ENCODE measurements at places on chromosomes 1 and 21.

DNA sequence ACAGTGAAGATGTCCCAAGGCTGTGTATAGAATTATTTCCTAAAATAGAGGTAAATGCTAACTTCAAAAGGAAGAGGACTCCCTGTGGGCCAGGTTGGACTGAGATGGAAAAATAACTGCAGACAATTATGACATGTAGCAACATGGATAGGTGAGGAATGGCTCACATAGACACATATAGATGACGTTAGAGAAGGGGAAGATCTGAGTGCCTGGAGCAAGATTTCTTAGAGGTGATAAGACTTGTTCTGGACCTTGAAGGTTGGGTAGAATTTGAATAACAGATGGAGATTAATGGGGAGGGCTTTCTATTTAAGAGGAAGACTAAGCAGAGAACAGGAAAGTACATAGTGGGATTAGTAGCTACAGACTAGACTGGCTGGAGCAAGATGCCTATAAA lies 76.9 kb downstream of the C1orf21 start:
- DNase-seq, result no peak

GRCh38 chr1:98177751-98178150 lies 256.9 kb upstream of the DPYD start:
- DNase-seq, result no peak

GRCh38 chr1:245588116-245588639 lies 433.4 kb downstream of the KIF26B start:
- no peak for DNase-seq

DNA sequence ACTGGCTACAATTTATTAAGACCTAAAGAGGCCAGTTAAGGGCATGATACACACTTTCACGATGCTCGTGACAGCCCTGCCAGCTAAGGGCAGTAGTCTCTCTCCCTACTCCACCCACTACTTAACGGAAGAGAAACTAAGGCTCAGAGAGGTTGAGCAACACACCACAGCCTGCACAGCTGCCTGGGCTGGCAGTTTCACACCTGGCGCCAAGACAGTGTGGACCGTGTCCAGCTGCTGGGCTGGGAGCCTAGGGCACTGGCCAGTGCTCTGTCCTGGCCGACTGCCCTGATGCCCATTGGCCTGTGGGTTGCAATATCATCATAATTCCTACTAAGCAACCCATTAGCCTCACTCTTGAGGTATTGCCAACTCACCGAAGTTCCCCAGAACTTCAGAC lies 27.6 kb downstream of the TENT5C start:
- DNase-seq, result no peak

DNA sequence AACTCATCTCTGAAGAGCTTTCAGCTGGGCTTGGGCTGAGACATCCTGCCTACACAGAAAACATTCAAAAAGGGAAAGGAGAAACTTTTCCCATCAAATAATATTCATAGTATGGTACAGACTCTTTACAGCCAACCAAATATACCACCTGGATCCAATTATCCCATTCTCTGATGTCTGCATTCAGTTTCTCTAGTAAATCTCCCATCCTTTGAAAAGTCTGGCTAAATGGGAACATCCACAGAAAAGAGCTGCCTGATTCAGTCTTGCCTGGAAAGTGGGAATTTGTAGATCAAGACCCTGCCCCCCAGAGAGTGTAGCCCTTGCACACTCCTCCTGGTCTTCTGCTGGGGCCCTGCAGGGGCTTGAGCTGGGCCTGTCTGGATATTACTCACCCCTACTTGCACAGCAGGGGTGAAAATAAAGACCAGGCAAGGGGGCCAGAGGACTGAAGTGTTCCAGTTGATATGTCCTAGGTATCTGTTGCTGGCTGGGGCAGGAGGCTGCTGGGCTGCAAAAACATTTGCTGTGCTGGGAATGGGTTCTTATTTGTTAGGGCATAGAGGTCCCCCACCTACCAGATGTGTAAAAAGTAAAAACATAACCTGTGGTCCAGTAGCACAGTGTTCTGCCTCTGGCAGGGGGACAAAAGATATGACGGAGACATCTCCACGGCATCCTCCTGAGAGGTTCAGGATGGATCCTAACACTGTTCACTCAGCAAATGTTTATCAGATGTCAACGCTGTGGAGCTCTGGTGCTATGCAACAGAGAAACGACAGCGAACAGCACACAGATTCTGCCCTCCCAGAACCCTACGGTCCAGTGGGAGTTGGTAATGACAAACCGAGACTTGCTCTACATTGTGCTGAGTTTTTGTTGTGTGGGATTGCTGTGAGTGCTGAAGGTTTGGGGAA lies 140.3 kb downstream of the PLXNA2 start:
- DNase-seq, result no peak

DNA sequence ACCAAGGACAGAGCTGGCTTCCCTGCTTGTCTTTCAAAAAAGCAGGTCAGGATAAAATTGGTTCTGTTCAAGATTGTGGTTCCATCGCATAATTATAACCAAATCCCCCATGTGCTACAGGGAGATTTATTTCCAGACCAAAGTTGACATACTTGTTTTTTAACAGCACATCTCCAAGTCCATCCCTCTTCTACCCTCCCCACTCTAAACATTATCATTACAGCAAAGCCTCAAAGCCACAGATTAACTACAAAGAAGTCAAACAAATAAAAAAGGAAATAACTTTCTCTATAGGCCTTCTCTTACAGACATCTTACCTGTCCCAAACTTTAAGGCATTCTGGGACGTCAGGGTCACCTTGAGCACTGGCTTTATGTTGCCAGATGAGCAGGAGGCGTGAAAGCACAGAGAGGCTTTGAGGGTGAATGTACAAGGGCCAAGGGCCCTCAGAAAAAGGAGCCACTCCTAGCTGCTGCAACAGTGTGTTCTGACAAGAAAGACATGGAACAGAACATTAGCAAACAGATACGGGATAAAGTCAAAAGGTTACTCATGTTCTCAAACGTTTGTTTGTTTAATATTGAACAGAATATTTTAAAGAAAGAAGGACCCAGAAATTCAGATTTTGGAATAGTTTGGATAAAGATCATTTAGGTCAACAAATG lies 31.2 kb downstream of the UBR4 start:
- no peak for DNase-seq

DNA sequence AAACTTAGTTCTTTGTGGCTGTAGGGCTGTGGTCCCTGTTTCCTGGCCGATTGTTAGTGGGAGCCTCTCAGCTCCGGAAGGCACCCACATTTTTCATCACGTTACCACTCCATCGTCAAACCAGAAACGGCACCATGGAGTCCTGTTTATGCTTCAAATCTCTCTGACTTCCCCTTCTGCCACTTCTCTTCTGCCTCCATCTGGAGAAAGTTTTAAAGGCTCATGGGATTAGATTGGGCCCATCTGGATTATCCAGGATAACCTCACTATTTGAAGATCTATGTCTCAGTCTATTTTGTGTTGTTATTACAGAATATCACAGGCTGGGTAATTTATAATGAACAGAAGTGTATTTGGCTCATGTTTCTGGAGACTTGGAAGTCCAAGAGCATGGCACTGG lies 19.3 kb upstream of the IL22RA1 start:
- DNase-seq, result no peak

DNA sequence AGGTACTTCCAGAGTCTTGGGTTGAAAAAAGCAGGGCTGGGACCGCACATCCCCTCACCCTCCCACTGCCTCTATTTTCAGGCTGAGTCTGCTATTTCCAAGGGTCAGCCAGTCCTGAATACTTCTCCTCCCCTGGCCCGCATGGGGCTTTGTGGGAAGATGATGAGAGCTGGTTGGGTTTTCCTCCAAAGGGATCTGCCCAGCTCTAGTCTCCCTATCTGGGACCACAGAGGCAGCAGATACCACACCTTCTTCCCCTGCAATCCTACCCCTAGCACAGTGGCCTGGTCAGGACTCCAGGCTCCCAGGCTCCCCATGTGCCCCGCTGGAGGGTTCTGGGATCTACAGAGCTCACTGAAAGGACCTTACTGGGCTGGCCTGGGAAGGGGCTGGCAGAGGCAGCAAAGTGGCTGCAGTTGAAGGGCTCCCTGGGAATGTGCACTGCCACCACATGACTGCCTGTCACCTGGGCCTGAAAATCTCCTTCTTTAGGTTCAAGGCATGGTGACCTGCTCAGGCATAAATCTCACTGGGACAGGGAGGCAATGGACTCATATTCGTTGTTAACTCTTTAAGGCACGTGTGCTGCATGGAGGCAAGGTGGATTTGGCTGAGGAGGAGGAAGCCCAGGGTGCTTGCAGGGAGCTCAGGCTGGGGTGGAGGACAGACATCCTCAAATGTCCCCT lies 13.1 kb downstream of the CACNA1S start:
- no peak for DNase-seq

DNA sequence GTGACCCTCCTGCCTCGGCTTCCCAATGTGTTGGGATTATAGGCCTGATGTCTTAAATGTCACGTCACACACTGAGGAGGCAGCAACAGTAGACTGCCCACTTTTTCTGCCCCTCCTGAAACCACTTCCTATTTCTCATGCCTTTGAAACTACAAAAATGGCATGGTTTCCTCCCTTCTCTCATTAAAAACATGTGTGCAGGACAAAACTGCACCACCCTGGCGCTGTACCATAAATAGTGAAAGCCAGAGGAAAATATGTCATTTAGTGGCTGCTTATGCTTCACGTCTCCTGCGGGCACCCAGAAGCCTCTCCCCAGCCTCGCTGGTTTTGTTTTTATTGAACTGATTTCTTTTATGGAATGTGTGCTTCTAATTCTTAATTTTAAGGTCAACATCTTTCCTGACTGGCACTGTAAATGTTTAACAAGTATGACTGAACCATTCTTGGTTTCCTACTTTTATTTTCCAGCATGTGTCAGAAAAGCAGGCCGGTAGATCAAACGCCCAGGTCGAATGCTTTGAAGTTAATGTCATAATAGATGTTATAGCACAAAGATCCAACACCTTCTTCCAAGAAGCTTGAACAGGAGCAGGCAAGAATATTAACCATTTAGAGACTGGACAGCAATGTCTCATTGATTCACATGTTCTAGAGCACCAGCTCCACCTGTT lies 59.6 kb upstream of the C1orf87 start:
- no peak for DNase-seq

DNA sequence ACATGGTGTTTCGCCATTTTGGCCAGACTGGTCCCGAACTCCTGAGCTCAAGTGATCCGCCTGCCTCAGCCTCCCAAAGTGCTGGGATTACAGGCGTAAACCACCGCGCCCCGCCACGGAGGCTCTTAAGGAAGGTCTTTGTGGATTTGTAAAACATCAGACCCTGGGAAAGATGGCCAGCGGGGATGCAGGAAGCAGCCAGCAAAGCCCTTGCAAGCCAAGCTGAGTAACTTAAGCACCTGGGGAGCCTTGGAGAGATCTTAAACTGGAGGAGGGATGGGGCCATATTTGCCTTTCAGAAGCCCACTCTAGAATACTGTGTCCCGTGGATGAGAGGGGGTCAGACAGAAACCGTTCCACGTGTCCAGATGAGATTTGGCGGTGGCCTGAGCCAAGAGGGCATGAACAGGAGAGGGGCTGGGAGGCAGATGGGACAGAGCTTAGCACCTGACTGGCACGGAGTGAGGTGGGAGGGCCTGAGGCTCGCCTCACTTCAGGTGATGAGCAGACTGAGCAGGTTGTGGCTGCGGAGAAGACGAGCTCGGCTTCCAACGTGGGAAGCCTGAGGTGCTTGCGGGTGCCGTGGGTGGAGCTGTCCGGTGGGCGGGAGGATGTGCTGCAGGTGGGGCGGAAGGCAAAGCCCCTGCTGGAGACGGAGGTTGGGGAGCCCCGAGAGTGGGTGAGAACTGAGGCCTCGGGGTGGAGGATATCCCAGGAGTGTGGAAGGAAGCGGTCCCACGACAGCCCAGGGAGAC lies 11.7 kb downstream of the C1orf216 start:
- no peak for DNase-seq

DNA sequence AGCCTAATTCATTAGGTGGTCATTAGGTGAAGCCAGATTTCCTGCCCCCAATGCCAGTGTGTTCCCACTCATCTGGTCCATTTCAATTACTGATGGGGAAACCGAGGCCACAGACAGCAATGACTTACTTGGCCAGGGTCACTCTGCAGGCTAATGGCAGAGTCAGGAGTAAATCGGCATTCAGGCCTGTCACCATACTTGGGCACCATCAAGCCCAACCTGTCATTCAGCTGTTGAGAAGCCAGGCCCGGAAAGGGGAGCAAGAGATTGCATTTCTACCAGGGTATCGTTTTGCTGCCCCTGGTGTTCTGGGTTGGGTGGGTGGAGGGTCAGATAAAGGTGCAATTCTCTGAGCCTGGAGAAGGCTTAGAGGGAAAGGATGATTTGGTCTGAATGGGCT lies 8.0 kb upstream of the TMEM61 start:
- no peak for DNase-seq

DNA sequence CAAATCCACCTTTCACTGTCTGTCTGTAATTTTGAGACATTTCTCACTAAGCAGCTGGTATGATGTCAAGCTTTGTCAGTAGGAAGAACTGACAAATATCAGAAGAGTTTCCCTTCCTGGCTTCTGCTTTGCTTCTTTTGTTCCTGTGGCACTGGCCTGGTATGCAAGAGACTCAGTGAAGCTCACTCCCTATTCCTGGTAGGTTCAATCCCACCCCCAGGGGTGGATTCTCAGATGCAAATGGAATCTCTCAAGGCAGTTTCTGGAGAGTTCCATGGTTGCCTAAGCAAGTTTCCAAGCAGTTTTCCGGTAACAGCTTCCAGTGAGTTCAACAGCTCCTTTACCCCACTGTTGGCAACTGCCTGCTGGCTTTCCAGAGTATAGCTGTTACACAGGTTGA lies 683.4 kb downstream of the PTPRC start:
- DNase-seq, result no peak

DNA sequence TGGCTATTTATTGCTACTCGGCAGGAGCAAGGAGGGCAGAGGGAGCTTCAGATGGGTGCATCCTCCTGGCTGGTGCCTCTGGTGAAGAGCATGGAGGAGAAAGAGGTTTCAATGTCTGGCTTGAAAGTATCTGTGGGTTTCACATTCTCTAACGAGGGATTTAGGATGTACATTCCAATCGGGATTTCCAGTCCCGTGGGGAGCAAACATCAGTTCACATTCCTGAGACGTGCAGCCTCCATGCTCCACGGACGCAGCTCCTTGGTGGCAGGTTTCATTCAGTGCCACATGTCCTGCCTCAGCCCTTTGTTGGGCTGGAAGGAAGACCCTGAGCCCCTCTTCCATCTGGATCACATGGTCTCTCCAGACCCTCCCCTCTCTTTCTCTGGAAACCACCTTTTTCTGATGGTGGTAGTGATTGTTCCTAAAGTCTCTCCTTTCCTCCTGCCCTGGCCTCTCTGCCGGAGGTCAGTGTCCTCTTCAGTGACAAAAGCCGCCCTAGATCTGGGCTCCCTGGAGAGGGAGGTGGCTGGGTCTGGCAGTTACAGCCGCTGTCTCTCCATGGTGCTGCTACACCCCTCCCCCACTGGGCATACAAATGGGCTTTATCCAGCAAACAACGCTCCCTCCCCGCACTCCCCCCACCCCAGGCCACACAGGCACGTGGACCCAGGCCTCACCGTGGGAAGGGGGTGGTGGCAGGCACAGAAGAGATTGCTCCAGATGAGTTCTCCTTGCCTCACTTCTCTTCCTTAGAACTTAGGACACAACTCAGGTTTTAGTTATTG lies 826 bp upstream of the CA14 start:
- DNase-seq, result peak; percentile 33

DNA sequence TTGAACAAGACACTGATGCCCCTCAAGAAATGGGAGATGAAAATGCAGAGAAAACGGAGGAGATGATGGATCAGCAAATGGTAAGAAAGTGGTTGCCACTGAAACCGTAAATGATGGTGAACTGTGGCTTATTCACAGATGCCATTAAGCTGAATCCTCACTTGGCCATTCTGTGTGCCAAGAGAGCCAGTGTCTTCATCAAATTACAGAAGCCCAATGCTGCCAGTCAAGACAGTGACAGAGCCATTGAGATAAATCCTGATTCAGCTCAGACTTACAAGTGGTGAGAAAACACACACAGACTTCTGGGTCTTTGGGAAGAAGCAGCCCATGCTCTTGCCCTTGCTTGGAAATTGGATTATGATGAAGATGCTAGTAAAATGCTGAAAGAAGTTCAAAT lies 52.5 kb downstream of the NBPF6 start:
- no peak for DNase-seq

All from frontal cortex (tissue), 4 donors.